ENCODE measurements at places on chromosomes 13 and 19.

GRCh38 chr19:12913851-12914690 lies 5.0 kb downstream of the SYCE2 start:
- no peak for DNase-seq

DNA sequence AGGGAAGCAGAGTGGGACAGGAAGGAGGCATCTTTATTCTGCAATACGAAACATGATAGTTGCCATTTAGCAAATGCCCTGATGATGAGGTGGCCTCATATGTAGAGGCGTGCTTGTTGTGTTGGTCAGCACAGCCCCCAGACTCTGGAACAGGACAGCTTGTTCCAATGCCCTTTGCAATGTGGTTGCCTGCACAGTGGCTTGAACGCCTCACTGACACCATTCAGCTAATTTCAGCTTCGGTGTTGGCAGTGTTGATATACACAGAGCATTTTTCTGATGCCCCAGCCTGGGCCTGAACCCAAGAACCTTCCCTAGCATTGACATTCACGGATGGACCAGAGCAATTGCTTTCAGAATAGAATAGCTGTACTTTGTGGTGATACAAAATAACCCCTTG lies 133.3 kb downstream of the HS6ST3 start:
- DNase-seq, result no peak

GRCh38 chr19:31349160-31349881 lies at the start of gene TSHZ3:
Gene TSHZ3, minus strand, starts transcription at chr19:31349436. Its CDS starts 217 bp downstream, at chr19:31349219.
- DNase-seq, result peak; percentile 43

DNA sequence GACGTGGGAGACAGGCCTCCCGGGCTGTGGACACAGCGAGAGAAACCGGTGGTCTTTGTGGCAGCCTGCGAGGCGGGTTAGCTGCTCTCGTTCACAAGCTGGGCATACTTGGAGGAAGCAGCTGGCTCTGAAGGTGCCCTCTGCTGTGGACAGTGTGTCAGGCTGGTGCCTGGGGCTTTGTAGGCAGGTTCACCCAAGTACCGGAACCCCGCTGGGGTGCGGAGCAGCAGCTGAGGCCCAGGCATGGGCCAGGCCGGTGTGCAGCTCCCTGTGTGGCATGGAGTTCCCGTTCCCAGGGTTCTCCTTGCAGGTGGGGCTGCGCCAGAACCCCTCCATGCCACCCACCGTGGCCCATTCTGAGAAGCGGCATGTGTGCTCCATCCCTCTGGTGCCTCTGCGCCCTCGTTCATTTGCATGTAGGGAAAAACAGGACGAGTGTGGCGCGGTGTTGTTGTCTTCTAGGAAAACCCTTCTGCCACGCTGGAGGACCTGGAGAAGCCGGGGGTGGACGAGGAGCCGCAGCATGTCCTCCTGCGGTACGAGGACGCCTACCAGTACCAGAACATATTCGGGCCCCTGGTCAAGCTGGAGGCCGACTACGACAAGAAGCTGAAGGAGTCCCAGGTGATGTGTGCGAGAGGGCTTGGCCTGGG lies 20.0 kb downstream of the UPF1 start:
- DNase-seq, result no peak

DNA sequence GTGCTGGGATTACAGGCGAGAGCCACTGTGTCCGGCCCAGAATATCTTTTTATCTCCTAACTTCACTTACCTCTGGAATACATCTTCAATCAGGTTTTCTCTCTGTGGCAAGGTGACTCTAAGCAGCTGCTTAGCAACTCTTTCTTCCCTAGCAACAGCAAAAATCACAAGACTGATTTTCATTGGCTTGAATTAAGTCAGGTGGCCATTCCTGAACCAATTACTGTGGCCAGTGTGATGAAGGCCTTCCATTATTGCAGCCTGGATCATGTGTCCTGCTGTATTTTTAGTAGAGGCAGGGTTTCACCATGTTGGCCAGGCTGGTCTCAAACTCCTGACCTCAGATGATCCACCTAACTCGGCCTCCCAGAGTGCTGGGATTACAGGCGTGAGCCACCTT lies 9.0 kb upstream of the LTBP4 start:
- no peak for DNase-seq

DNA sequence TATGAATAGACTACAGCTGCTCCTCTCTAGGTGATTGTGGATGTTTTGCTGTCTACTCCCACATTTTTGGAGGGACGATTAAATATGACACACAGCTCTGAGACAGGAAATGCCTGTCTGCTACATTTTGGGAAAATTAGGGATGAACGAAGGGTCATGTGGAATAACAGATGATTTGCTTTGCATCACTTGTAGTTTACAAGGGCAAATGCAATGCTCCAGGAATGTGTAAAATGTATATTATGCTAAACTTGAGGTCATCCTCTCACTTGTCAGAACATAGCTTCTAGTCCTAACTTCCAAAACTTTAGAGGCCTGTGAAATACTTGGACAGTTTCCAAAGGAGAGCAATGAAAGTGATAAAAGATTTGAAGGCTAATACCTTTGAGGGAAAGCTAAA lies 284.2 kb upstream of the DACH1 start:
- no peak for DNase-seq

DNA sequence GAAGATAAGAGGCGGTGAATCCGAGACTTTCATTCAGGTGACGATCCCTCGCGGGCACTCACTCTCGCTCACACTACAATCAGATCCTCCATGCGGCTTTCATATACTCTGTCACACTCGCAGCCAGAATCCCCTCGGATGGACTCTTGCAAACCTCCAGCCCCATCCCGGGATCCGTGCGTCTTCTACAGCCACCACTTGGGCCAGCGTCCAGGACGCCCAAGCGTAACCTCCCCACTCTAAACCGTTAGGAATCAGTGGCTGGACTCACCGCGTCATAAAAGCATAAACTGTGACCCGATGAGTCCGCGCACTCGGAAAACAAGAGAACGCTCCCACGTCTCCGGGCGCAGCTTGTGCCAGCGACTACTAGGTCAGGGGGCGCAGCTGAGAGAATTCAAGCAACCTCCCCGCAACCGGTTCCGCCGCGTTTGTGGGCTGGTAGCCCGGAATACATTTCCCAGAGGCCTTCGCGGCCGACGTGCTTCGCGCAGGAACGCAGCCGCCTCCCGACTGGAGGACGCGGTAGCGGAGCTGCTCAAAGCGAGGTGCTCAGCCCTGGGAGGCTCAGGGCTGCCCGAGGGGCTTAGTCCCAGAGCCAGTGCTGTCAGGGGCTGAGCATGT lies 27.6 kb downstream of the ZNF607 start:
- DNase-seq, result peak; percentile 53

DNA sequence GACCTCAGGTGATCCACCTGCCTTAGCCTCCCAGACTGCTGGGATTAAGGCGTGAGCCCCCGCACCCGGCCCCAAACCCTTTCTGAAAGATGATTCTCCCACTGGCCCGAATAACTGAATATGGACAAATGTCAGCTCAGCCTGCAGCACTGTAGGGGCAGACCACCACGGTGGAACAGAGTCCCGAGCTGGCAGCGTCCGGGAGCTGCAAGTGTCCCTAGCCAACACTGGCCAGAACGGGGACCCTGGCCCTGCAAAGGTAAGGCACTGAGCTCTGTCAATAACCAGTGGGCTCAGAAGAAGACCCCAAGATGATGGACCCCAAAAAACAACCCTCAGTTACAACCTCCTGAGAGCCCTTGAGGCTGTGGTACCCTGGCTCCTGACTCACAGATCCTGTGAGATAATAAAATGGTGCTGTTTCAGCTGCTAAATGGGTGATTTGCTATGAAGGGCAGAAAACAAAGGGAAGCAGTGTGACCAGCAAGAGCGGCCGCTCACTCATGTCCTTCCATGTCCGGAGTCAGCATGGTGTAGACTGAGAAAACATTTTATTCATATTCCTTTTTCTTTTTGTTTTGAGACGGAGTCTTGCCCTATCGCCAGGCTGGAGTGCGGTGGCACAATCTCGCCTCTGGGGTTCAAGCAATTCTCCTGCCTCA lies 1.6 kb downstream of the LSM7 start:
- no peak for DNase-seq

- DNase-seq, result no peak
These were observed 71.6 kb upstream of the TM9SF2 start for GRCh38 chr13:99429670-99430069.

DNA sequence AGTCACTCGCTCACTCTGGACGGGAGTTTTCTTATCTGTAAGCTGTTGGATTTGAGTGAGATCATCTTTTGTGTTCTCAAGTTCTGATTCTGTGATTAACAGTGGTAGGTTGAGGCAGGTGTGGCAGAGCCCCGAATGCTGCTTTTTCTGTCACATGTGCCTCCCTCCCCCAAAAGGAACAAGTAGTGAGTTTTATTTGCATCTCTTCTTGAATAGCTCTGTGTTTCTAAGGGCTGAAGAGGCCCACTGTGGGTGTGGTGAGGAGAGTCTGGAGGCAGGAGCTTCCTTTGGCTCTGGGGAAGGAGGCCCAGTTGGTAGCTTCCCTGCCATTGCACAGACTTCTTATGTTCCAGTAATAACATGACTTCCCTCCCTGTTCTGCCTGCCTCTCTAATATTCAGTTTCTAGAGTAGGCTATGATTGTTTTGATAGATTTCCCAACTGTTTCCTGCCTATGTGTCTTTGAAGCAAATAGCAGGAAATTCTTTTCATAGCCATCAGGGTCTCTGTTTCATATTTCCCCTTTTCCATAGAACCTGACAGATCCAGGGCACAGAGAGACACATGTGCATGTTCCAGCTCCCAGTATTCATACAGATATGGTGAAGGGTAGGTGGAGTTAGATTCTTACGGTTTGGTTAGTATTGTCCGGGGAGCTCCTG lies 23.9 kb upstream of the CXCL17 start:
- no peak for DNase-seq

DNA sequence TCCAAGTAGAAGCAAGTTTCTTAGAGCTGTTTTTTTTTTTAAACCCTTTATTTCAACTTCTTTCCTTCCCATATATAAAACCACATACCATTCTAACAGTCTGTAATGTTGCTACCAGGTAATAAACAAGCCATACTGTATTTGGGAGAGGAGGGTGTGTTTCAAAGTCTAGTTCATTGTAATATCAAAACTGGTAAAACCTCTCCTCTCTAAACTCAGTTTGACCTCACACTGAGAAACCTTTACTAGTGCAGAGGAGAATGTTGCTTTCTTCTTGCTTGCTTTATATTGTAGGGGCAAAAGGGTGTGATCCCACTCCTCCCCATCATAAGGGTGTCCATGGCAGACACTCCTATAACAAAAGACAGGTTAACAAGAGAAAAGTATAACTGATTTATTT lies 155.1 kb downstream of the GGACT start:
- DNase-seq, result no peak

- no peak for DNase-seq
These were observed 820.8 kb upstream of the MIR17HG start for GRCh38 chr13:90526711-90527110.

- no peak for DNase-seq
These were observed 539 bp downstream of the PLD3 start for GRCh38 chr19:40348961-40349507.

GRCh38 chr13:84873951-84874350 lies 925.3 kb downstream of the SLITRK6 start:
- DNase-seq, result no peak

- no peak for DNase-seq
These were observed 37.5 kb upstream of the PNMA8B start for GRCh38 chr19:46533078-46533620.

- DNase-seq, result no peak
These were observed 4.8 kb downstream of the PNKP start for GRCh38 chr19:49862391-49863253.

DNA sequence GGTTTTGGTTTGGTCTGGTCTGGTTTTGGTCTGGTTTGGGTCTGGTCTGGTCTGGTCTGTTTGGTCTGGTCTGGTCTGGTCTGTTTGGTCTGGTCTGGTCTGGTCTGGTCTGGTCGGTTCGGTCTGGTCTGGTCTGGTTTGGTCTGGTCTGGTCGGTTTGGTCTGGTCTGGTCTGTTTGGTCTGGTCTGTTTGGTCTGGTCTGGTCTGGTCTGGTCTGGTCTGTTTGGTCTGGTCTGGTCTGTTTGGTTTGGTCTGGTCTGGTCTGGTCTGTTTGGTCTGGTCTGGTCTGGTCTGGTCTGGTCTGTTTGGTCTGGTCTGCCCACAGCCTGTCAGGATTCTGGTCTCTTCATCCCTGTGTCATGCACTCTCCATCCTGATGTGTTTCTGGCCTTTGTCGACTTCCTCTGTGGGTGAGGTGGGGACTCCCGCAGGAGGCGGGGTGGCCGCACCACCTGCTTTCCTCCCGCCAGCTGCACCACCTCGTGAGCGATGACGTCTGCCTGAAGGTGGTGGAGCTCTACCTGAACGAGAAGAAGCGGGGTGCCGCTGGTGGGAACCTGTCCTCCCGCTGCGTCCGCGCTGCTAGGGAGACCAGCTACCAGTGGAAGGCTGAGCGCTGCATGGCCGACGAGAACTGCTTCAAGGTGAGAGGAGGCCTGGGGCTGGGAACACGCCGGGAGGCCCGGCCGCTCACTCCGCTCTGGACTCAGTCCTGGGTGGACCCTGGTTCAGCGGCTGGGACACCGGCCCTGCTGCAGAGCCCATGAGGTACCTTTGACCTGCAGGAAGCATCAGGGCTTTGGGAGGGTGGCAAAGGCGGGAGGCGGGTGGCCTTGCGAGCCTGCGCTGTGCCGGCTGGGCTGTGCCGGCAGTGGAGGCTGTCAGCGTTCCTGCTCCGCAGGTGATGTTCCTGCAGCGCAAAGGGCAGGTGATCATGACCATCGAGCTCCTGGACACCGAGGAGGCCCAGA lies 12.9 kb upstream of the F2RL3 start:
- no peak for DNase-seq

DNA sequence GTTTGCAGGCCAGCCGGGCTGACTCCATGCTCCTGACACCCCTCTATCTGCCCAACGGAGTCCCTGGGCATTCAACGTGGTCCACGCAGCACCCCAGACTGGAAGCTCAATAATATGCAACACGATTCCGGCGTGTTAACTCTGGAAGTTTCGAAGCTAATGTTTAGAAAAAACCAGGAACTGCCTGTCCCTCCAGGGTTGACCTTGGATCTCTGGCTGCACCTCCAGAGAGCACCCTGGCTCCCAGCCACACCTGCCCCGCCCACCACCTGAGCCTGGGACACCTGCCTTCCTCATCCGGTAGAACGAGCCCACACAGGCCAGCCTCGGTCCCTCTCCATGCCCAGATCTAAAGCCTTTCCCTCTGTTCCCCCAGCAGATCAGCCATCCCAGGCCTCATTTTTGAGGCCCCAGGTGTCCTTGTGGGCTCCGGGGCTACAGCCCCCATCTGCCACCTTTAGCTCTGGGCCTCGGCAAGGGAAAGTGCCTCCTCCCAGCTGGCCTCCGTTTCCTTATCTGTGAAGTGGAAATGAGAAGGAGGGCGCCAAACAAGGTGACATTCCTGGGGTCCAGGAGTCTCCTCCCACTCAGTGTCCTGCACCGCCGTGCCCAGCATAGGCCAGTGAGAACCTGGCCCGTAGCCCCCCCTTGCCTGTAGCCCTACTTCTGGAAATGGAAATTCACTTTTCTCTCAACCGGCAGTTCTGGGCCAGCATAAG lies 38.7 kb downstream of the KLF2 start:
- DNase-seq, result no peak

DNA sequence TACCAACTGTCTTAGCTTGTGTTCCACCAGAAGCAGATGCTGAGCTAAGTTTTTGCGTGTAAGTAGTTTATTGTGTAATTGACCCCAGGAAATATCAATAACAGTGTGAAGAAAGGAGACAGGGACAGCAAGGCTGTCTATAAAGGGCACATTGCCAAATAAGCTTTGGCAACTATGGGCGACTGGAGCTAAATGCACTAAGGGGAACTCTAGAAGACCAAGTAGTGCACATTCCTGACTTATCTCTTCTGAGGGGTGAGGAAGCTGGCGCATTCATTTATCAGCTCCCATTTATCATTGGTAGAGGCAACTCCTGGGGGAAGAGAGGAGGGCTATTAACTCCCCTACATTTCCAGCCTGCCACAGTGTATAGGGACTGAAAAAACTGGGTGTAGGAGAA lies 135.0 kb downstream of the DLEU7 start:
- no peak for DNase-seq

GRCh38 chr19:46955813-46956371 lies 63.7 kb upstream of the NPAS1 start:
- no peak for DNase-seq
